HCT116 (cell line): ENCODE measurements at places on chromosomes 5 and 9. TPM values are rescaled to one million over a fixed set of nuclear protein-coding genes. Genes with fewer than 3 reads are reported as not detected.

The TEX48 gene
- total RNA-seq, result not detected

DNA sequence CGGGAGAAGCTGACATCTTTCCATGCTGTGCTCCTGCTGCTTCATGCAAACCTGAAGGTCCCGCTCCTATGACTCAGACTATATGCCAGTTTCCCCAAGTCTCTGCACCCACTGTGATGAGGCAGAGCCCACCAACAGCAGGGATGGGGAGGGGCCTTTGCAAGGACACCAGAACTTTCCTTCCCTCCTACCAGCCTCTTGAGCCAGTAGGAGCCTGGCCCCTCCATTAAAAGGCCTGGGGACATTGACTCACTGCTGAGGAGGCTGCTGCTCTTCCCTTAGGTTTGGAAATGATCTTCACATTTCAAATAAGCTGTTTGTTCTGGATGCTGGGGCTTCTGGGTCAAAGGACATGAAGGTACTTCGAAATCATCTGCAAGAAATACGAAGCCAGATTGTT is 26.1 kb upstream of the CTSL start:
- H3K4me3 ChIP-seq, result no peak overlapping the region
- no peak for DNase-seq
- H3K36me3 ChIP-seq, result no peaks in the 10 kb centered on the region
- H3K27me3 ChIP-seq, result no peaks in the 10 kb centered on the region

- H3K4me1 ChIP-seq, result no peaks in the 10 kb centered on the region
- H3K4me3 ChIP-seq, result no peak overlapping the region
- no peaks in the 10 kb centered on the region for H3K36me3 ChIP-seq
- no peak for DNase-seq
These were observed 132.0 kb downstream of the FGF10 start for GRCh38 chr5:44257221-44257620.

GRCh38 chr9:123138163-123138562 is 104.7 kb downstream of the GPR21 start:
- no peaks in the 10 kb centered on the region for H3K4me1 ChIP-seq
- no peaks in the 10 kb centered on the region for H3K27me3 ChIP-seq
- no peak overlapping the region for H3K4me3 ChIP-seq
- peaks cover 5% of the 10 kb centered on the region; the same call in 1 of the 2 replicates for H3K36me3 ChIP-seq
- DNase-seq, result no peak

GRCh38 chr9:35933550-35934067 is 24.3 kb downstream of the SPAAR start:
- no peaks in the 10 kb centered on the region for H3K27me3 ChIP-seq
- DNase-seq, result no peak
- H3K4me3 ChIP-seq, result no peak overlapping the region
- H3K36me3 ChIP-seq, result no peaks in the 10 kb centered on the region
- no peaks in the 10 kb centered on the region for H3K4me1 ChIP-seq
- no peak overlapping the region for H3K27ac ChIP-seq

DNA sequence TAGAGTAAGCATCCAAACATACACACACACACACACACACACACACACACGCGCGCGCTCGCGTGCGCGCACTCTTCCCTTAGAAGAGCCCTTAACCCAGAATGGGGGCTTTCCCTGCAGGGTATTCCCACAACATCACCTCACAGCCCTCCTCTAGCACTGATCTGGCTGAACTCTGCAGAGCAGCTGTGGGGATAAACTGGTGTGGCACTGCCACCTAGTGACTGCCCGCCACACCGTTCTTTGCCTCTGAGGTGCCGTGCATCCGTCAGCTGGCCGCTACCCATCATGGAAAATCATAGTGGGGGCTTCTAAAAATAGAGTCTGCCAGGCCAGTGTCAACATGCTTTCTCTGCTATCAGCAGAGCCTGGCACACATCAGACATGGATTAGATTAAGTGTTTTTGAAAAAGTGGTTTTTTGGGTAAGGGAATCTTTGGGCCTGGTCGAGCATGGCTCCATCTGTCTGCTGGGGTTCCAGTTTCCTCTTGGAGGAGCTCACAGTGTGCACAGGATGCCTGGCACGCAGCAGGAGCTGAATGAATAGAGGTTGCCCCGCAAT is 88.1 kb downstream of the KCNN2 start:
- H3K27ac ChIP-seq, result no peak overlapping the region
- H3K36me3 ChIP-seq, result no peaks in the 10 kb centered on the region
- H3K4me3 ChIP-seq, result no peak overlapping the region
- DNase-seq, result peak; percentile 21
